ENCODE measurements at places on chromosomes 1 and 21. TPM values are rescaled to one million over a fixed set of nuclear protein-coding genes. Genes with fewer than 3 reads are reported as not detected.

DNA sequence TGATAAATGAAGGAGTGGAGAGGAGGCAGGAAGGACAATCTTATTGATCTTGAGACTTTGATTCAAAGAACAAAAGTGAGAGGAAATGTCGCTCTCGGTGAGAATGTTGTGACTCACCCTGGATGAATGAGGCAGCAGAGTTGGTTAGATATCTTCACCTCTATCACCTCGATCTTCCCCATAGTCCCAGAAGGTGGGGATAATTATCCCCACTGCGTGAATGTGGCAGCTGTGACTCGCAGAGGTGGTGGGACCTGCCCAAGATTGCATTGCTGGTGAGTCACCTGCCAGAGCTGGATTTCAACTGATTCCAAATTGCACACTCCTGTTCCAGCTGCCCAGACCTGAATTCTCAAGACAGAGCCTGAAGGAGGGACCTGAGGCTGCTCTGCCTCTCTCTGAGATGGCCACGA lies 105.0 kb downstream of the MATN1 start:
- DNase-seq: no peak

- no peak for DNase-seq
These were observed 42.4 kb downstream of the SKI start for GRCh38 chr1:2270260-2271100.

GRCh38 chr1:39666772-39667171 lies 5.1 kb downstream of the NT5C1A start:
- no peak for DNase-seq

GRCh38 chr1:185696422-185697150 lies 37.6 kb upstream of the HMCN1 start:
- DNase-seq: no peak

- DNase-seq: peak; percentile 50
These were observed 366.3 kb upstream of the ESRRG start for GRCh38 chr1:217089361-217090014.

CLIC6 gene
- 4.8 TPM for total RNA-seq

ACBD3 gene
- total RNA-seq: 25.4 TPM

DNA sequence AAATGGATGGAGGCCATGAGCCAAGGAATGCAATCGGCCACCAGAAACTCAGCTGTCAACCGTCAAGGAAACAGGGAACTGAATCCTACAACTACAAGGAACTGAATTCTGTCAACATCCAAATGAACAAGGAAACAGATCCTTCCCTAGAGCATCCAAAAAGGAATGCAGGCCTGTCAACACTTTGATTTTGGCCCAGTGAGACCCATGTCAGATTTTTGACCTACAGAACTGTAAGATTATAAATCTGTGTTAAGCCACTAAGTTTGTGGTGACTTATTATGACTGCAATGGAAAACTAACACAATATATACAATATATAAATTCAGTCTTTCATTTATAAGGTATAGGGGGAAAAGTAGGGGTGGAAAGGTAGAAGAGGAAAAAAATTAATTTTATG lies 55.3 kb downstream of the SHCBP1L start:
- DNase-seq: no peak

GRCh38 chr1:221397606-221398005 lies 344.3 kb downstream of the DUSP10 start:
- DNase-seq: no peak

DNA sequence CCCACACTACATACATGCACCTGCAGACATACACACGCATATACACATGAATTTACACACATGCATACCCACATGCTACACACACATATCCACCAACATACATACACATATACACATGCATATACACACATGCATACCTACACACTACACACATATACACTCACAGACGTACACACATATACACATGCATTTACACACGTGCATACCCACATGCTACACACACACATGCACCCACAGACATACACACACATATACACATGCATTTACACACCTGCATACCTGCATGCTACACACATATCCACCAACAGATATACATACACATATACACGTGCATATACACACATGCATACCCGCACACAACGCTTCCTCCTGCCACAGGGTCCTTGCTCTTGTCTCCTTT lies 61.2 kb upstream of the SLC25A33 start:
- DNase-seq: no peak

CD34 gene
- 101 TPM for total RNA-seq

GRCh38 chr1:168229893-168230292 lies 4.1 kb downstream of the SFT2D2 start:
- no peak for DNase-seq

DIRAS3 gene
- 12.3 TPM for total RNA-seq

DNA sequence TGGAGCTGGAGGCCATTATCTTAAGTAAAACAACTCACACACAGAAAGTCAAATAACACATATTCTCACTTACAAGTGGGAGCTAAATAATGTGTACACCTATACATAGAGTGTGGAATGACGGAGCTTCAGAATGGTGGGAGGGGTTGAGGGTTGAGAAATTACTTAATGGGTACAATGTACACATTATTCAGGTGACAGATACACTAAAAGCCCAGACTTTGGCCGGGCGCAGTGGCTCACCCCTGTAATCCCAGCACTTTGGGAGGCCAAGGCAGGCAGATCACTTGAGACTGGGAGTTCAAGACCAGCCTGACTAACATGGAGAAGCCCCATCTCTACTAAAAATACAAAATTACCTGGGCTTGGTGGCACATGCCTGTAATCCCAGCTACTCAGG lies 24.9 kb upstream of the LRIG2 start:
- DNase-seq: no peak

COL9A2 gene
- total RNA-seq: 0.53 TPM

GRCh38 chr1:110085671-110086070 lies 15.2 kb upstream of the ALX3 start:
- no peak for DNase-seq

- DNase-seq: no peak
These were observed 31.4 kb downstream of the PRDX6 start for GRCh38 chr1:173508541-173508940.

DNA sequence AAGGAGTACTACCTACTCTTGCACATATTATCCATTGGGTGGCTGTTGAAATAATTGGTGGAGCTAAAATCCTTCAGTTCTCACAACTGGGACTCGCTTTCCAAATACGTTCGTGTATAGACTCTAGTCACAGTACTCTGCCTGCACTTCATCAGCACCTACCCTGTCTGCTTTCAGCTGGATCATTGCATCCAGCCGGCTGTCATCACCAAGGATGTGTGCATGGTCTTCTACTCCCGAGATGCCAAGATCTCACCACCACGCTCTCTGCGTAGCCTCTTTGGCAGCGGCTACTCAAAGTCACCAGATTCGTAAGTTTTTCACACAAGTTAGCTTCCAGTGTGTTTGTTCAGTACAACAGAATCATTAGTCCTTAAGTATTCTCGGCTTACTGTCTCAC lies 37.3 kb upstream of the PGD start:
- DNase-seq: no peak

- no peak for DNase-seq
These were observed 367.6 kb upstream of the VAMP3 start for GRCh38 chr1:7403265-7404045.

FAM151A gene
- total RNA-seq: 0.29 TPM

MROH9 gene
- total RNA-seq: not detected

DNA sequence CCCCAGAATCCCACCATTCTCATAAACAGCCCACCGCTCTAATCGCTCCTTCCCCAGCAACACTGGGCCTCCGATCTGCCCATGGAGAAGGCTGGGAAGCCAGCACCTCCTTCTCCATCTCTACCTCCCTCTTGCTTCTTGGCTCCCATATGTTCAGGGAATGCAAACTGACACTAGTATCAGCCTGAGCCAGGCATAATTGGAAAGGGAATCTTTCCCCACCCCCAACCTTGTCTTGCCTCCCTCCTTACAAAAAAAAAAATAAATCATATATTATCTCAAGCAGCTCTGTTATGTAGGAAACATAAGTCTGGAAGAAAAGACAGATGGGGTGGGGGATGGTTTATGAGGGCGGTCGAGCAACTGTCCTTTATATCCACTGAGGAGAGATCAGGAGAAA lies 127.2 kb downstream of the NAV1 start:
- no peak for DNase-seq

CYP4A22 gene
- not detected for total RNA-seq

IGSF5 gene
- 6.3 TPM for total RNA-seq

DNA sequence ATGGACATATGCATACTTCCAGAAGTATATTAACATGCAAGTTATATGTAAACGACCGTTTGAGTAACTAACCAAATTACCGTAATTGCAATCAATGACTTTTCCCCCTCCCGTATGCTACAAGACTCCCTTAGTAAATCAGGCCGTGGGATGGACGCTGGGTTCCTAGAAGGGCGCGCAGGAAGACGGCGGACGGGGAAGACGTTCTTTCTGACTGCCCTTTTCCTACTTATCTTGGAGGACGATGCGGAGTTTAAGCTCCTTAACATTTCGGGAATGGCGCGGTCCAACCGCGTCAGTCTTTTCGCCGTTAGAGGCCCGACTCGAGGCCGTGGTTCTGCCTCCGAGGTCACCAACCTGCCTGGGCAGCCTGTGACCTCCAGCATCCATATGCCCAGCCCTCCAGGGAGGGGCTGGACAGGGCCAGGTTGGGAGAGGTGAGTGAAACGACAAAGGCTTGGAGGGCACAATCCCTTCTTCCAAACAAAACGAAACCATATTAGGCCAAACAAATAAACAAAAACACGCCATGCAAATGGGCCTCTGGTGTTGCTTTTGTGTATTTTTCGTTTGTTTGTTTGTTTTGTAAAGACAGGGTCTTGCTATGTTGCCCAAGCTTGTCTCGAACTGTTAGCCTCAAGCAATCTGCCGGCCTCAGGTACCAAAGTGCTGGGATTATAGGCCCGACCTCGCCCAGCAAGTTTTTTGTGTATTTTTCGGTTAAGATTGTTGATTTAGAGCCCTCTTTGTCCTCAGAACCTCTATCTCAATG lies 873 bp upstream of the PI4KB start:
- no peak for DNase-seq

- no peak for DNase-seq
These were observed 183.6 kb downstream of the GIPC2 start for GRCh38 chr1:78229344-78229743.

GRCh38 chr1:232084584-232085223 lies 458.1 kb downstream of the DISC1 start:
- no peak for DNase-seq

TMEM201 gene
- total RNA-seq: 21.2 TPM

DNA sequence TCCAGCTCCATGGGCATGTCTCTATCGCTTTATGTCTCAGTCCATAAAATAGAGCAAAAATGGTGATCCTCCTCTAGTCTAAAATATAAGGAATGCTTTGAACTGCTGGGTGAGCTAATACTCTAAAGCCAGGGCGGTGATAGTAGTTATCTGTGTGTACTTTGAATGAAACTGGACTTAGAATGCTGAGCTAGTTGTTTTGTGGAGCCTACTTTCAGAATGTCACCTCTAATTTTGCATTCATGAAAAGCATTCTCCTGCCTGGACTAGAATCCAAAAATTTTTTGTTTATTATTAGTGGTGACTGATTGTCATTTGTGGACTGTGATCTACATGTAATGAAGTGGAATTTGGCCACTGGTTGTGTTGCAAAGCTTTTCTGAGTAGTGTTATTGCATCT lies 241.6 kb upstream of the C1orf105 start:
- DNase-seq: no peak

CELA2B gene
- total RNA-seq: not detected

GRCh38 chr1:11691928-11692711 lies 610 bp downstream of the DRAXIN start:
- no peak for DNase-seq

- no peak for DNase-seq
These were observed 12.2 kb downstream of the UBE2U start for GRCh38 chr1:64215576-64215975.

GRCh38 chr1:26790551-26790953 lies 2.8 kb downstream of the PIGV start:
- DNase-seq: no peak

- DNase-seq: no peak
These were observed 102.6 kb downstream of the ZNF644 start for GRCh38 chr1:90919190-90919719.

DNA sequence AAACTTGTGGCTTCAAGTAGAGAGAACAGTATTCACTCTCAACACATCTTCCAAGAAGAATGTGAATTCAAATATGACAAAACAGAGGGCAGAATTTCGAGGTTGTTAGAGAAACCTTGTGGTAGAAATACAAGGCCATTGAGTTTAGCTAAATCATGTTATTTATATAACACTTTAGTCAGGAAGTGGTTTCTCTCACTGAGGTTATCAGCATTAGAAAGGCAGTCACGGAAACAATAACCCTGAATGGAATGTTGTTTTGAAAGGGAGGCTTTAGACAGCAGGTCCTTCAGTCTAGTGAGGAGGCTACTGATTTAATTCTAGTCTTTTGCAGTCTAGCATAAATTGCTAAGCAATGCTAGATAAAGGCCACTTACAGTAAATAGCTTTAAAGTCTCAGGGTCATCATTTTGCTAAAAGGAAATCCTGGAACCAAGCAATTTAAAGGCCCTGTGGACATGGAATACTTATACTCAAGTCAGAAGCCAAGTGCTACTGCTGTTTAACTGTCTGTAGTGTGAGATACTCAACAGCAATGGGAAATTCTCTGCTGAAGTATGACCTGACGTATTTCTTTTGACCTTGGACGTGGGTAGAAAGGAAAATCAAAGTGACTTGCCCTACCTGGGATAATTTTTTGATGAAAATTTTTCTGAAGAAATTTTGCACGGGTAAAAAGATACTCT lies 89.0 kb upstream of the CHODL start:
- DNase-seq: no peak

SPOCD1 gene
- 0.18 TPM for total RNA-seq

CFAP74 gene
- not detected for total RNA-seq

DNA sequence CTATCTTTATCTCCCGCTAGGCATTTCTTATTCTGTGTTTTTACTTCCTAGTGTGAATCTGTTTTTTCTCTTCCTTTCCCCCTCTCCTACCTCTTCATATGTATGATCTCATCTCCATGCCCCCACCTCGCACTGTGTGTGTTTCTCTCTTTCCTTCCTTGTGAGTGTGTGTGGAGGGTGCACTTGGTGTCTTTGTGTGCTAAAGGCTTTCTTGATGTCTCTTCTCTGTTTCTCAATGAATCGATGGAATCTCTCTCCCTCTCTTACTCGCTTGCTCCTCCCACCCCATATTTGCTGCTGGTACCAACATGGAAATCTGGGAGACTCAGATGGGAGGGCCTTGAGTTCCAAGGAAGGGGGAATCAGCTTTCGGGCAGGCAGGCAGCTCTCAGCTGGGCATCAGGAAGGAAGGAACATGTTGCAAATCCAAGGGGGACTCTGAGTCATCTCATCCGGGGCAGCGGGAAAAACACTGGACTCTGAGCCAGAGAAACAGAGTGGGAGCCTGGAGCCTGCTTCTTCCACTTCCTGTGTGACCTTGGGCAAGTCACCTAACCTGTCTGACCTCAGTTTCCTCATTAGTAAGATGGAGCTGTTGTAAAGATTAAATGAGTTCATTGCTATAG lies 147.5 kb downstream of the PTPRU start:
- no peak for DNase-seq

Measured in left cardiac atrium (tissue), 4 donors.